ENCODE measurements at places on chromosomes 12 and 14.

- DNase-seq: no peak
Measured at GRCh38 chr12:11513288-11513687, 117.9 kb upstream of the PRB2 start.

DNA sequence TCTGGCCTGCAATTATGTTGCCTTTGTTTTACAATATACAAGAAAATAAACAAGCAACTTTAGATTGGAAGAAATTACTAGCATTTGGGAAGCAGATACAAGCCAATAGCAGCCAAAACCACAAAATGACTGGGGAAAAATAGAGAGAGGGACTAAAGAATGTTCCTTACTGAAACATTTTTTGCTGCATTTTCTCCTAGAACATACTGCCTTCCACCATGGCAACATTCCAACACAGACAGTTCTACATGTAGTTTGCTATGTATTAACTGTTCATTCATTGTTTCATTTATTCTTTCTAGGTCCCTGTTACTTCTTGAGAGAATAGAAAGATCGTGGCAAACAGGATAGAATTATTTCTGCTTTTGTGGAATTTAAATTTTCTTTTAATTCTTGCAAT is 530.2 kb downstream of the RPS29 start:
- DNase-seq: no peak

GRCh38 chr14:24150993-24151392 is 3.7 kb downstream of the RNF31 start:
- no peak for DNase-seq

GRCh38 chr12:51976376-51977160 is 25.1 kb downstream of the ACVR1B start:
- peak; percentile 44 for DNase-seq

- DNase-seq: no peak
Measured at GRCh38 chr12:79128956-79129355, 264.4 kb downstream of the SYT1 start.

DNA sequence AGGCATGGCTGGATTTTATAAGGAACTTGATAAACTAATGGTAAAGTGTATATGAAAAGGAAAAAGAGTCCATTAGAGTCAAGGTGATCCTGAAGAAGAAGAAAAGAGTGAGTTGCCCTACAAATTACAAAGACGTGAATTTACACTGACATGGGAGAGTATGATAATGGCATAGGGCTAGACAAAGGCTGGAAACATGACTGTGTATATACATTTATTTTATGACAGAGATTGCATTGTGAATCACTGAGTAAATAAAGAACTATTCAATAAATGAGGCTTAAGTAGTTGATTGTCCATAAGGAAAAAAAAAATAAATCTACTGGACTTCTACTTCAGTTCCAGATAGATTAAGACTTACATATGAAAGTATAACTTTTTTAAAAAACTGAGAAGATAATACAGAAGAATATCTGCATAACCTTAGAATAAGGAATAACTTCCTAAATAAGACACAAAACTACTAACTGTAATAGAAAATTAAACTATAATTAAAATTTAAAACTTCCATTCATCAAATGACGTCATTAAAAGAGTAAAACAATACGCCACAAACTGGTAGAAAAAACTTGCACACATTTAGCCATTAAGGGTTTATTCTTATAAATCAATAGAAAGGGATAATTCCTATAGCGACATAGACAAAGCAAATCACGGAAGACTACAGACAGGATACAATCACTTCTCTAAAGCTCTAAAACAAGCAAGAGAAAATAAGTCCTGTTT is 278.5 kb downstream of the NOVA1 start:
- no peak for DNase-seq

DNA sequence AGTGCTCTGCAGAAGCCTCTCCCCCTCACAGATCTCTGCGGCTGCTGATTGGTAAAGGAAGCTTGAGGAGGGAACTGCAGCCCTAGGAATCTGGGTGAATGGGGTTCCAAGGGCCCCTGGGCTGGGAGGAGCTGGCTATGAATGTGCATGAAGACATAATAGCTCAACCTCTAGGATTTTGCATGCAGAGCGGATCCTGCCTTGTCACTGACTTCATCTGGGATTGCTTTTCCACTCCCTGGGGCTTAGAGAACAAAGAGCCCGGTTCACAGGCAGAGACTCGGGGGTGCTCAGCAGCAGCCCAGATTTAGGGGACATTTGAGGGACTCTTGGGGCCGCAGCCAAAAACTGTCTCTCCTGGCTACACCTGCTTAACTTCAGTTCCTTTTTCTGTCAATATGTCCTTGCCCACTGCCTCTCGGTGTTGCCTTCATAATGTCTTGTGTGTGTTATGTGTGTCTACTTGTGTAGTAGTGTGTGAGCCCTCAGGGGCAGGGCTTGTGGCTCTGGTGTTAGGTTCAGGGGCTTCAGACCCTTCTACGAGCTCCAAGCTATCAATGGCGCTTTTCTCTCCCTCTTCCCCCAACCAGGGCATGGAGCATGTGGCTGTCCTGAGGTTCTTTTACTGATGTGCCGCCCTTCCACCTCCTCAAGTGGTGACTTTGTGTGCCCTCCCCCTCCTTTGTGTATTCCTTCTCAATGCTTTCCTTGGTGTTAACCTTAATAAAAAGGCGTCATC is 1.9 kb downstream of the CCDC184 start:
- no peak for DNase-seq

DNA sequence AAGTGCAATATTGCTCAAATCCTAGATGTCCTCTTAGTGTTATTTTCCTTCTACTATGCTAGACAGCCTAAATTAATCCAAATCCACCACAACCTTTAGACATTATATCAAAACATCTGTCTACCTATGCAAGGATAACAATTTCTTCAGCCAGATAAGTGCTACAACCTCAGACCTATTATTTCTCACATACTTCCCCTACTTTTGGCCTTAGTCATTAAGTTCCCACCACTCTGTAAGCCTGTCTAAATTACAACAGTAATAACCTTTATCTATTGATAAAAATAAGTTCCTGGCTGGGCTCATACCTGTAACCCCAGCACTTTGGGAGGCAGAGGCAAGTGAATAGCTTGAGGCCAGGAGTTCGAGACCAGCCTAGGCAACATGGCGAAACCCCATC is 74.0 kb downstream of the KIF21A start:
- DNase-seq: no peak

- DNase-seq: no peak
Measured at GRCh38 chr14:27435923-27436670, 838.3 kb upstream of the NOVA1 start.

- no peak for DNase-seq
Measured at GRCh38 chr12:23810329-23810902, 139.1 kb downstream of the SOX5 start.
